ENCODE measurements at places on chromosomes 3 and 15.

GRCh38 chr3:71156062-71156665, 427.4 kb downstream of the FOXP1 start:
- DNase-seq = no peak

DNA sequence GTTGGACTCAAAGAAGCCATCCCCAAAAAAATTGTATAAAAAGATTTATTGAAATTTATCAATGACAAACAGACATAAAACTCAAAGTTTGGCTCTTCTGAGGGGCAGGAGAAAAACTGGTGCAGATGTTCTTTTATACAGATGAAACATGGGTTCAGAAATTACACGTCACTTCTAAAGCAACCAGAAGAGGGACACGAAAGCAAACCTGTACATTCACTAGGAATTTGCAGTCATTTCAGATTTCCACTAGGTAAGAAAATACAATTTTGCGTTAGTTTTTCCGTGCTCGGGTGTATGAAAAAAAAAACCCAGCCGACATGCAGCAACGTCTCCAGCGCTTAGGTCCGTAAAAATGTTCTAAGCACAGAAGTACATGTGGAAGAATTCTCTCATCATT, 41.8 kb downstream of the ANP32A start:
- DNase-seq = no peak

DNA sequence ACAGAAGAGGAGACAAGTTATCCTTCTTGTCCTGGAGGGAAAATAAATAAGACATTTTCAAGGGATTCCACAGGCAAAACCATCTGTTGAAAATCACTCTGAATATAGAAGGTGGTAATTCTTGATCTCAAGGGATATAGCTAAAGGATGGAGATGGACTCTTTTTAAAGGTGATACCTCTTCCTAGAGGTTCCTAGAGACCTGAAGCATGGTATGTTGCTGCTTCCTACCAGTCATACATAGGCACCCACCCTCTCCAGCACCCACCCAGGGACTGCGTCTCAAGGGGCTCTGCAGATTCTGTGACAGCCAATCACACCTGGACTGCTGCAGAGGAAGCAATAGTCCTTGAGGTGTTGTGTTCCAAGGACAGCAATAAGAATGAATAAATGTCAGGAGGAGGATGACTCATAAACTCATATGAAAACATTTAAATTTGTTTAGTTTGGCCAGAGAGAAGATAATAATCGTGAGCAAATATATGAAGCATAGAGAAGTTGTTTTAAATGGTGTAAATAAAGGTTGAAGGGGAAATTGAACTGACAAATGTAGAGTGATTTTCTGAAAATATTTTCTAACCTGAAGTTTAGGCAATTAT, 741.6 kb upstream of the CBLB start:
- no peak for DNase-seq

- no peak for DNase-seq
Measured at GRCh38 chr3:169044331-169045113, 619.0 kb downstream of the MECOM start.

- DNase-seq = peak; percentile 49
Measured at GRCh38 chr3:112128843-112129727, 4.0 kb downstream of the GCSAM start.

- DNase-seq = no peak
Measured at GRCh38 chr3:133563186-133563591, 10.3 kb upstream of the CDV3 start.

GRCh38 chr15:44289259-44289790, 806 bp downstream of the GOLM2 start:
- no peak for DNase-seq

- no peak for DNase-seq
Measured at GRCh38 chr15:101463270-101463669, 26.2 kb downstream of the PCSK6 start.

DNA sequence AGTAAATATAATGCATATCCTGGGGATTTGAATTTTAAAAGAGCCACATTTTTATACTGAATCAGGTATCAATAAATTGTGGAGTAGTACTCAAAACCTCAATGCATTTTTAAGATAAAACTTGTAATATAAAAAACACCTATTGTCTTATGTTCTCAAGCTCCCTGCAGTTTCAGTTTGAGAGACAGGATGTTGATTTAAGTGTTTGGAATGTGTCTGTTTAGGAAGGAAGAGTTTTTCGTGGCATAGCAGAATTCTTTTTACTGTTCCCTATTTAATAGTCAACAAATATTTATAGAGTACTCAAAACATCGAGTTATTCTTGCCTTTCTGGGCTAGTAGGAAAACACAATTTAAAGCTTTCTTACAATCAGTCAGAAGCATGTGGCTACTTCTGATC, 146.1 kb upstream of the BCHE start:
- no peak for DNase-seq

- peak; percentile 73 for DNase-seq
Measured at GRCh38 chr3:53195602-53196574, 34.9 kb downstream of the PRKCD start.

GRCh38 chr3:142977399-142977728, 13.9 kb upstream of the PAQR9 start:
- no peak for DNase-seq

DNA sequence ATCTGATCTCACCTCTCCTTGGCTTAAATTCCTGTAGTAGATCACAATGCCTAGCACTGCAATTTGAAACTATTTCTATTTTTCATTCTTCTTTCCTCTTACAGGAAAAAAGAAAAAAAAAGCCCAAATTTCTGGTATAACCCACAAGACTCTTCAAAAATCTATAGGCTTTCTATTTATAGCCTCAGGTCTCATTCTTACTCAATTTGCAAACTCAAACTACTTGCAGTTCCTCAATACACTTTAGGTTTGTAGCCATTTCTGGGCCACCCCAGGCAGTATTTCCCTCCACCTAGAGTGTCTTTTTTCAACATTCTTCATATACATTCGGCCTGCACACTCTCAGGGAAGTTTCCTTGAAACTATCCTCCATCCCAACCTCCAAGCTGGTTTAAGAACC, 169.0 kb downstream of the TBC1D5 start:
- DNase-seq = no peak

DNA sequence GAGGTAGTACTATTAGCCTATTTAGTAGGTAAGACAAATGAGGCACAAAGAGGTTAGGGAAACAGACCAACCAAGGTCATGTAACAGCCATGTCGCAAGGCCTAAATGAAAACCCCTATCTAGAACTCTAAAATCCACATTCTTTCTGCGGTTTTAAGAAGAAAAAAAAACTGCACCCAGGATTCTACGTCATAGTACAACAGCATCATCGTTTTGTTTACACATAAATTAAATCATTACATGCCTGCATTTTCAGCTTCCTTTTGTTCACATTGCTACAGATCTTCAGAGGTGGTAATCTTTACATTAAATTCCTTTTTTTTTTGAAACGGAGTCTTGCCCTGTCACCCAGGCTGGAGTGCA, 548 bp upstream of the PSMD6 start:
- DNase-seq = peak; percentile 67

- DNase-seq = no peak
Measured at GRCh38 chr15:69855258-69856000, 242.3 kb downstream of the TLE3 start.

DNA sequence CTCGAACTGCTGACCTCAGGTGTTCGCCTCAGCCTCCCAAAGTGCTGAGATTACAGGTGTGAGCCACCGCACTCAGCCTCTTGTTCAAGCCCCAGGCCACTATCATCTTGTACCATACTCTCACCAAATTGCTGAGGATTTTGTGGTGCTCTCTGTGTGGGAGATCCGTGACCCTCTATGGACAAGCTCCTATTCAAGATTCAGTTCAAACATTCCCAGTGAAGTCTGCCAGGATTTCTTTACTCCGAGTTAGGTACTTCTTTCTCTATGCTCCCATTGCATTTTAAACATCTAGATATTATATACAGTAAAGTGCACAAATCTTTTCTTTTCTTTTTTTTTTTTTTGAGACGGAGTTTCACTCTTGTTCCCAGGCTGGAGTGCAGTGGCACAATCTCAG, 856 bp upstream of the TM4SF19 start:
- no peak for DNase-seq

DNA sequence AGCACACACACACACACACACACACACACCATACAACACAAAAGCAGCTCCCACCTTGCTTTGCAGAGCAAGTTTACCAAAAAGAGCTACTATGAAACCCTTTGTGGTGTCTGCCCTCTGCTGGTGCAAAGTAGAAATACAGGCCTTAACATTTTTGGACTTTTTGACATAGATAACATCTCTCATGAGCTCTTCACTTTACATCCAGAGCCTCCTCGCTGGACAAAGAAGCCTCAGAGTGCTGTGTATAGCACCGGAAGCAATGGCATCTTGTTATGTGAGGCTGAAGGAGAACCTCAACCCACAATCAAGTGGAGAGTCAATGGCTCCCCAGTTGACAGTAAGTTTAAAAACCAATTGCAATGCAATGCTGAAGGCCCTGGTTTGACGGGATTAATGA, 157.9 kb downstream of the CHL1 start:
- peak; percentile 88 for DNase-seq

DNA sequence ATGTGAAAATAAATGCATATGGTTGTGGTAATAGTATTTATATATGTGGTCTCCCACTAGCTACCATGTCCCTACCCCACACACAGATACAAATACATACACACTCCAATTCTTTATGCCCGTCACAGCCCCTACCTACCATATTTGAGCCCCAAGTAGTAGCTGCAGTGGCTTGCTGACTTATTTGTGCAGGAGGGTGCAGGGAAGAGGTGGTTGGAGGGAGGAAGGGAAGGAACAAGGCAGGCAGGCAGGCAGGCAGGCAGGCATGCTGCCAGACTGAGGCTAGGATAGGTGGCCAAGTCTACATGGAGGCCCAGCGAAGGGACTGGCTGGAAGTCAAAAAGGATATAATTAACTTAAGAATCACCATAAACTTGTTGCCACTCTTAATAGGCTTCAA, 82.9 kb downstream of the SCN11A start:
- DNase-seq = no peak

- DNase-seq = peak; percentile 39
Measured at GRCh38 chr3:81643721-81644120, 117.7 kb downstream of the GBE1 start.
